ENCODE measurements at places on chromosomes 13 and 19. TPM values are rescaled to one million over a fixed set of nuclear protein-coding genes. Genes with fewer than 3 reads are reported as not detected.

CD177 gene
- 1.1 TPM for polyA plus RNA-seq

DNA sequence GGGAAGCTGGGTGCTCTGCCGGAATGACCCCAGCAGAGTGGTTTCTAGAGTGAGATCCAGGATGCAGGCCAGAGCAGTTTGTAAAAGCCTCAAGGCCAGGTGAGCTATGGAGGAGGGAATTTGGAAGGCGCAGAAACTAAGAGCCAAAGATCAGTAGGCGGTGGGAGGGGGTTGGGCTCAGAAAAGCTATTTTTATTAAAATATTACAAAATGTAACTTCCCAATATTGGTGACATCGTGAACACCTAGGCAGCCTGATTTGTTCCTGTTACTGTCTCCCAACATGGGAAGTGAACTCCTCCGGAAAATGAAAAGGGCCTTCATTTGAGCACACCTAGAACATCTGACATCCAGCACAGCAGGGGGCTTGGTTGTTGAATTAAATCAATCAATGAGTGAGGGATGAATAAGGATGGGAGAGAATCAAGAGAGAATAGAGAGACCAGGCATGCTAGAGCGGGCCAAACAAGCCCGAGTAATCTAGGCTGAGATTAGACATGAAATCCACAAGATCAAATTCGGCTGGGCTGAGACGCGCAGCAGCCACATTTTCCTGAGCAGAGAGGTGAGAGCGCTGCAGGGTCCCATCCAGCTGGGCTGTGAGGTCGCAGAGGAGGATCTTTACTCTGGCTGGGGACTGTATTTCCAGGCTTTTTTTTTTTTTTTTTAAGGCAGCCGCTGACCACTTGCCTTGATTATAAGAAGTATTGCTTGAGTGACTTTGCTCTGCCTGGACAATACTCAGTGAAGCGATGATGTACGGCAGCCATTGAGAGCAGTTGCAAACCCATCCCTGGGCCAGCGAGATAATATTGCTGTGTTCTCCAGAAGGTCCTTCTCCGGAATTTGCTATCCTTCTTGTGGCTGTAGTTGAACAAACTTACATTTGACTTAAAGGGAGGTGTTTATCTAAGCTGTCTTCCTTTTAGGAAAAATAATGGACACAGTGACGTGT is 178.0 kb upstream of the KL start:
- no peak for DNase-seq

DNA sequence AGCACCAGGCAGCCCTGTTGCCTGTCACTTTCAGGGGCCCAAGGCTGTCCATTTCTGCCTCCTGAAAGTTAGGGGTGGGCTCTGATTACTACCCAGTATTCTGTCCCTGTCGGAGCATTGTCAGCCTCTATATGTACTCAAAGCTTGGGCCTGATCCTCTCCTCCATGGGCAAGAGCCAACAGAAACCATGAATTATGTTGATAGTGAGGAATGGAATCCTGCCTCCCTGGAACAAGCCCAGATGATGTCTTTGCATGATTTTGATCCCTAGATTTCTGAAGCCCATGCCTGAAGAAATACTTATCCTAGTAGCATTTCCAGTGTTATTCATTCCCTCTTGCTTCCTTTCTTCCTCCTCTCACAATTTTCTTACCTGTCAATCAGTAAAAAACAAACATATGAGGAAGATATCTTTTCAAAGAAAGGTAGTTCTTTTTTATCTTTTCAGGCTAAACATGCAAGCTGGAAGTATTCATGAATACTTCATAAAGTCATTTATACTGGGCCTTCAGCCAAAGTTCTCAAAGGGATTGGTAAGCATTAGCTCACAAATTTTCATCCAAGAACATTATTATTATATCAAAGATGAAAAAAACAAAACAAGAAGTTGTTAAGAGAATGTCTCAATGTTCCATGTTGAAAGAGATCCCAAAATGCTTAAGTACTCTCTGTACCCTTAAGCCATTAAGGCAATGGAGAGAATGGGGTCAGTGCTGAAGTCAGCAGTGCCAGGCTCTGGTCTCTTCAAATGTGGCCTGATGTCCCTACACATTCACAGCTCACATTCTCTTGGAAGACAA is 171.7 kb downstream of the NHLRC3 start:
- no peak for DNase-seq

DNA sequence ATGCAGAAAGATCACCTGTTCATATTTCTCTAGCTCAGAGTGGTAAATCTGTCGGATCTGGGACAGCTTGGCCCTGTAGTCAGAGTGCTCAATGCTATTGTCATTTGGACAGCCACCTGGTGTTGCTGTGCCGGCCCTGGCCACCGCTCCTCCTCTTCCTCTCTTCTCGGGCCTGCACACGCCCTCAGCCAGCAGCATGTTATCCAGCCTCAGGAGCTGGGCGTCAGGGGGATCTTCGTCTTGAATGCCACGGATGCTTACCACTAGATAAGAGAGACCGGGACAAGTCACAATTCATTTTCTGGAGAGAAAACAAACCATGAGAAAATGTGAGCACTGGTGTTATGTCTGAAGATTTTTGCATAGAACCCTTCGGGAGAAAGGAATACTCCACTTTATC is 32.5 kb downstream of the CILP2 start:
- no peak for DNase-seq

DNA sequence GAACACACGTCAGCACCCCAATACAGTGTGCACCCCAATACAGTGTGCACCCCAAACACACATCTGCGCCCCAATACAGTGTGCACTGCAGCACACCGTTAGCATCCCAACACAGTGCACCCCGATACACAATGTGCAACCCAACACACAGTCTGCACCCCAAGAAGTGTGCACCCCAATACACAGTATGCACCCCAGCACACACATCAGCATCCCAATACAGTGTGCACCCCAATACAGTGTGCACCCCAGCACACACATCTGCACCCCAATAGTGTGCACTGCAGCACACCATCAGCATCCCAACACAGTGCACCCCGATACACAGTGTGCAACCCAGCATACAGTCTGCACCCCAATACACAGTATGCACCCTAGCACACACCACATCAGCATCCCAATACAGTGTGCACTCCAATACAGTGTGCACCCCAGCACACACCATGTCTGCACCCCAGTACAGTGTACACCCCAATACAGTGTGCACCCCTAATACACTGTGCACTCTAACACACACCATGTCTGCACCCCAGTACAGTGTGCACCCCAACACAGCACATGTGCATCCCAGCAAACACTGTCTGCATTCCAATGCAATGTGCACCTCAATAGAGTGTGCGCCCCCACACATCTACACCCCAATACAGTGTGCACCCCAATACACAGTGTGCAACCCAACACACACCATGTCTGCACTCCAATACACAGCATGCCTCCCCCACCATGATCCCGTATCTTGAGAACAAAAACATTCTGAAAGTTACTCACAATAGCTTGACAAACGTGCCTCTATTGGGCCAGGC is 855 bp upstream of the CARS2 start:
- no peak for DNase-seq

- DNase-seq, result no peak
These were observed 20.4 kb upstream of the ZNF536 start for GRCh38 chr19:30351774-30352173.

GRCh38 chr13:100089465-100090032 is 656 bp downstream of the PCCA start:
- no peak for DNase-seq

- DNase-seq, result no peak
These were observed 24.7 kb upstream of the USPL1 start for GRCh38 chr13:30593001-30593400.

DNA sequence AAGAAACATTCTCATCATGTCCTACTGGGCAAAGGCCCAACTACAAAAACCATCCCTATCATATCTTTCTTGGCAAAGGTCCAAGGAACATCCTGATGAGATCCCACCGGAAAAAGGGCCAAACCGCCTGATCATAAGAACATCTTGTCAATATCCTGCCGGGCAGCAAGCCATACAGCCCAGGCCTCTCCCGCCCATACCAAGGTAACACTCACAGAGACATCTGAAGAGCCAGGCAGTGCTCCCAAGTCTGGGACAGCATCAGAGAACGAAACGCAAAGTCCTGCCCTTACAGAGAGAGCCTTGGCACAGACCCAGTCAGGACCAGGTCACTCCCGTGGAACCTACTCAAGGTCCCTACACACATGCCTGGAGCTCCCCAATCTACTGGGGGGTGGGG is 18.5 kb upstream of the ZNF331 start:
- no peak for DNase-seq

DNA sequence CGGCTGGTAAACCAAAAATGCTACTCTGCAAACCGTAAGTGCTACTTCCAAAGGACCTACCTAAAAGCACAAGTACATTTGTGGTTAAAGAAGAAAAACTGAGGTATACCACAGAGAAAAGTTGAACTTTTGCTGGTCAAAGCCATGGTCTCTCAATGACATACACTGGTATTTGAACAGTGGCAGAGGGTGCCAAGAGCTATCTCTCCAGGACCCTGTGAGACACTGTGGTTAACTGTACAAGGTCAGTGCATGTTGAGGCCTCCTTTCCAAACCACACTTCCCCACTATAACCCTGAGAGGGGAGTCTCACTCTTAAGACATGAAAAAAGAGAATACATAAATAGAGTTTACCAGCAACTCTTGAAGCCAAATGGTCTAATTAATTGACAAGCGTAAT is 49.5 kb downstream of the COL4A1 start:
- no peak for DNase-seq

DNA sequence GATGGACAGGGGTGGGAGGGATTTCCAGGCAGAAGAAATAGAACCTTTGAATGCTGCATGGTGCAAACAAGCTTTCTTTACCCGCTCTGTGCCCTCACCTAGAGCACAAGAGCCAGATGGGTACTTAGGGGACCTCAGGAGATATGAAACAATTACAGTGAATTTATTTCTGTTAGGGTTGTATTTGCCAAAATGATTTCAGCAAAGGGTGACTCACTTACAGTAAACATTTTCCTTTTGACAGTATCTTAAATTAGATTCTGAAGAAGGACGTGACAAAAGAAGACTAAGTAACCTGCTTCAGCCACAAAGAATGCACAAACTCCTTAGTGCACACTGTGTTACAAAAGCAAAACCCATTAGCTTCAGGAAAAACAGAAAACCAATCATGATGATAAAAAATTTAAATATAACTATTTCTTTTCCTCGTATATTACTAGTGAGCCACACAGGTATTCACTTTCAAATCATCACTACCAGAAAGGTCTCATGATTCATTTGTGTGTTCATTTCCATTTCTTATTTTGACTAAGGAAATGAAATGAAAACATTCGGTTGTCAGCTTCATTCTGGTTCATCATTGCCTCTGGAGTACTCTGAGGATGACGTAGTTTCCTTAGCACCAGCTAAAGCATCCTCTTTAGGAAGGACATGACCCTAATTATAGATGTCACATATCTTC is 158.8 kb downstream of the NHLRC3 start:
- no peak for DNase-seq

DNA sequence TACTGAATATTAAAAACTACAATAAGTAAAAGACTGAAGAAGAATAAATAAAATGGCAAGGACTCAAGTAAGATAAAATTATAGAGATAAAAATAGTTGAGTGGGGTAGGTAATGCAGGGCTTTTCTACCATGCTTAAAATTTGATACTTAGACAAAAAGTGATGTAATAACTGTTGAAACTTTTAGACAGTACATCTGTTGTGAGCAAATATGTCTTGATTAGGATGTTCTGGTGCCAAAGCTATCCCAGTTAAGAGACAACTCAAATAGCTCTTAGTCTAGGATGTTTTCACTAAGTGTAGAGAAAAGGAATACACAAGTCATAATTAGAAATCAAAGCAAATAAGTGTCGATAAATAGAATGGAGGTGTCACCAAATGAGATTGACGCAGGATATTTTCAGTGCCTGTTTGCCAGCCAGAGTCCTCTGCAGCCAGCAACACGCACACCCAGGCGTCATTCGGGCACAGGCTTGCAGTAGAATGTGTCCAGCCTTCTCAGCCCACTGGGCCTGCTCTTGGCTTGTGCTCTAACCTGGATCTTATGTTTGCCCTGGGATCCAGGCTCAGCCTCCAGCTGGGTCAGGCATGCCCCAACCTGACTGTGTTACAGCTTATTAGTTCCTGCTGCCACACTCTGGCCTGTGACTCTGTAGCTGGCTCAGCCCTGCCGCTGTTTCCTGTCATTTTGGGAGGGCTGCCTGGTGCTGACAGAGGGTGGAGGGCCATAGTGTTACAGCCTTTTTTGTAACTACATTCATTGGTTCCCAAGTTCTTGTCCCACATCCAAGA is 766.2 kb downstream of the PCDH17 start:
- DNase-seq, result no peak

DNA sequence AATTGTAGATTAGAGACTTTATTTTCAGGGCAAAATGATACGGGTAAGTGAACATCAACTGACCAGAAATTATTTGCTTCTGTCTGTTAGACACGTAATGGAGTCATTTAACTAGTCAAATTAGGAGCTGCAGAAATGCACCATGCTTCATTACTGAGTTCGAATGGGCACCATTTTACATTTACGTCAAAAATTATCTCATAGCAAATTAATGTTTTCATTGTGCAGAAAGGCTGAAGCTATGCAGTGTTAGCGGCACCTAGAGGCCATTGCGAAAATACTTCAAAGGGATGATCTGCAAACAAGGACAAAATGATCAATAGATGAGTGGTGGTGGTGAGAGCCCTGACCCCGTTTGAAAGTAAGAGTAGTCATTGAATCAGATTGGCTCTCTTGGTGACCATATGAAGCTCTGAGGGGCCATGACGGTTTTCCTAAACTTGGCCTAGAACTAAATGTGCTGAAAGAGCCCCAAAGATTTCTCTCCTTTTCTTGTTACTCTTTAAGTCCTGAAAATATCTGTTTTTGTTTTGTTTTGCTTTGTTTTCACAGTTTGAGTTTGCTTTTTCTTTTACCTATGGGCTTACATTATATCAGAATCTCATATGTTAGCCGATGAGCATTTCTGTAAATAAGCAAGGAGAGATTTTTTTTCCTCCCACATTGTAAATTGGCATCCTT is 277.9 kb downstream of the ZNF536 start:
- no peak for DNase-seq

BCL3 gene
- 9.1 TPM for polyA plus RNA-seq

DNA sequence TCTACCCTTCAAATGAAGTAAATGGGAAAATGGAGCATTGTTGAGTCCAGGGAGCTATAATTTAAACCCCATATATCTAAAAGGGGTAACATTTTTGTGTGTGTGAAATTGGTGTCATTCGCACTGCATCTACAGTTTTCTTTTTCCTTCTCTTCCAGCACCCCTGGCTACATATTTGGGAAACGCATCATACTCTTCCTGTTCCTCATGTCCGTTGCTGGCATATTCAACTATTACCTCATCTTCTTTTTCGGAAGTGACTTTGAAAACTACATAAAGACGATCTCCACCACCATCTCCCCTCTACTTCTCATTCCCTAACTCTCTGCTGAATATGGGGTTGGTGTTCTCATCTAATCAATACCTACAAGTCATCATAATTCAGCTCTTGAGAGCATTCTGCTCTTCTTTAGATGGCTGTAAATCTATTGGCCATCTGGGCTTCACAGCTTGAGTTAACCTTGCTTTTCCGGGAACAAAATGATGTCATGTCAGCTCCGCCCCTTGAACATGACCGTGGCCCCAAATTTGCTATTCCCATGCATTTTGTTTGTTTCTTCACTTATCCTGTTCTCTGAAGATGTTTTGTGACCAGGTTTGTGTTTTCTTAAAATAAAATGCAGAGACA is 28.6 kb downstream of the ALOX5AP start:
- no peak for DNase-seq

All from BJ (cell line).